ENCODE measurements at places on chromosomes 7 and 10.

DNA sequence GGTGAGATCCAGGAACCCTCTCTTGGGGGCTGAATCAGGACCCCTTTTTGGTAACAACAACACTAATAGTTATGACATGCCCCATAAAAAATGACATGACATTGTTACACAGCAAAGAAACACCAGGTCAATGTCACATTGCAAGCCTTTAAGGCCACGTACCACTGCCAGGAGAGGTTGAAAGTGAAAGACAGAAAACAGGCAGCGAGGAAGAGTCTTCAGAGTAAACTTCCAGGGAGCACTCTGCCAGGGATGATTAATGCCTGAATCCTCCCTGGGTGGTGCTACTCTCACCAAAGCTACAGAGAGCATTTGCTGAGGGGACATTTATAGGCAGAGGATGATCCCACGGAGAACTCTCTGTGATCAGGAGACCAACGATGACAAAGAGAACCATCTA, 551.6 kb downstream of the CALN1 start:
- DNase-seq: no peak

- no peak for DNase-seq
Observed at GRCh38 chr7:76009672-76010600, 15.5 kb upstream of the TMEM120A start.

GRCh38 chr10:74231375-74231774, 80.4 kb downstream of the ADK start:
- no peak for DNase-seq

GRCh38 chr7:70591643-70592042, 540.3 kb upstream of the GALNT17 start:
- no peak for DNase-seq

DNA sequence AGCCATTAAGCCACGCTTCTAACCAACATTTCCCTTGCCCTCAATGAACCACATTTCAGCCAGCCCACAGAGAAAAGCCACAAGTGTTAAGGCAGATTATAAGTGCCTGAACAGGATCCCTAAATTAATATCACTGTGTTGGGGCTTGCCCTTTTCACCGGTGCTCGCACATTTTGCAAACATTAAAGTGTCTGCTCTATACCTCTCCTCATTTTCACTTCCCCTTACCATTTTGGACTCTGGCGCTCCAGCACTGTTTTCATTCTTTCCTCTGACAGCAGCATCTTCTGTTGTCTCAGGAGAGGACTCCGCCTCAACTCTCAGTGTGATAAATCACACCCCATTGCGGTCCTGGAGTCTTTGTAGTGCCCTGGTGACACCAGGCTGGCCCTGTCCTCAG, 274.2 kb downstream of the BAMBI start:
- DNase-seq: no peak

GRCh38 chr10:14667280-14667679, 107.4 kb downstream of the FAM107B start:
- DNase-seq: no peak

DNA sequence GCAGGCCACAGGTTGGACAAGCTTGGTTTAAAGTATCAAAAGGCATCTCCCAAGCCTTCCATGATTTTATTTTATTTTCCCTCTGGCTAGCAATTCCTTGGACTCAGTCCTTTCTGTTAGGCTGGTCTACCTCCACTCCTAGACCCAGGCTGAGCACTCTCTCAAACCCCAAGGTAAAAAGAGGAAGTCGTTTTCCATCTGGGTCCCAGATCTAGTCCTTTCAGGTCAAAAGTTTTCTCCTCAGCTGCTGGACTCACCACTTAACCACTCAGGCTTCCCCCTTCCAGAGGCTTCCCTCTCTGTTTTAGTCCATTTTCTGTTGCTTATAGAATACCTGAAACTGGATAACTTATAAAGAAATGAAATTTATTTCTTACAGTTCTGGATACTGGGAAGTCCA, 252.3 kb upstream of the MKLN1 start:
- no peak for DNase-seq

- no peak for DNase-seq
Observed at GRCh38 chr7:50743016-50743415, 39.7 kb downstream of the GRB10 start.

DNA sequence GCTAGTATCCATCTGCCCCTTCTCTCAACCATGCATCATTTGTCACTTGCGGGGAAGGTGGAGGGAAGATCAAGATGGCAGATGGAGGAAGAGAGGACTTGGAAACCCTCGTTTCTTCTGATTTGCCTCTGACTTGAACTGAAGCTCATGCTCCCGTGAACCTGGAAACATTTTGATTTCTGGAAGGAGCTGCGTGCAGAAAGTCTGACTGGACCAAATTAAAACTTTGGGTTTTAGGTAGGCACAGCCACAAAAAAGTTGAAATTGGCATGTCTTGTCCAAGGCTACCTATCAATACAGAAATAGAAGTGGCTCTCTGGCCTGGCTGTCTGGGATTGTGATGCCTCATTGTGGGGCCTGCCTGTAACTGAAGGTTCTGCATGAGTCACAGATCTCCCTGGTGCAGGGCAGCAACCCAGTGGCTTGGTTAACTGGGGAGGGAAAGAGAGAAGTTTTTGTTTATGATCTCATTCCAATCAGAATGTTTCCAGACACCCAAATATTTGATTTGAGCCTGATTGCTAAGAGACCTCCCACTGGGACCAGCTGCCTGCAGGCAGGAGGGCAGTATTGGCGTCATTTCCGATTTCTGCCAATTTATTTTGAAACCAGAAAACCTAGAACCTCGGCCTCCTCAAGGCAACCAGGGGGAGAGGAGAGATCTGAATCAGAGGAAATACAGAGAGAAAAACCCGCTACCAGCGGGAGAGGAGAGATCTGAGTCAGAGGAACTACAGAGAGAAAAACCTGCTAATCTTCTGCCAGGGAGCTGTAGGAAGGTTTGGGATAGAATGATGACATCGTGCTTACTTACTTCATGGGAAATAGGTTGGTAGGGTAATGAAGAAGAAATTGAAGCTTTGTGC, 363.6 kb downstream of the ANKRD30A start:
- DNase-seq: no peak

DNA sequence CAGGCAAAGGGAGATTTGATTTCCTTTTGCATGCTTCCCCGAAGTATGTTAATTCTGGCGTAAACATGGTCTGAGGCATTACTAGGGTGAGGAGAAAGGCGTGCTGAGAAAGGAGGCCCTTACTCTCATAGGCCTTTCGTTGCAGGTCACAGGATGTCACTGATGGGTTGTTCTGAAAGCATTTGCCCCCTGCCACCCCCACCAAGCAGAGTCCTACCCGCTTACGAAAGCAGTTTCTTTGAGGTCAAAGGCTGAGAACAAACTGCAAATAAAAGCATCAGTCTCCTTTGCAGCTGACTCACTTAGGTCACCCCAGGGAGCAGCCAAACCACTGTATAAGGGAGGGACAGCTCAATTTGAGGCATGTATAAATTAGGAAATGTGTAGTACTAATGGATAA, 57.1 kb downstream of the BPGM start:
- no peak for DNase-seq

- DNase-seq: no peak
Observed at GRCh38 chr10:13834581-13835286, 248.0 kb downstream of the PRPF18 start.

DNA sequence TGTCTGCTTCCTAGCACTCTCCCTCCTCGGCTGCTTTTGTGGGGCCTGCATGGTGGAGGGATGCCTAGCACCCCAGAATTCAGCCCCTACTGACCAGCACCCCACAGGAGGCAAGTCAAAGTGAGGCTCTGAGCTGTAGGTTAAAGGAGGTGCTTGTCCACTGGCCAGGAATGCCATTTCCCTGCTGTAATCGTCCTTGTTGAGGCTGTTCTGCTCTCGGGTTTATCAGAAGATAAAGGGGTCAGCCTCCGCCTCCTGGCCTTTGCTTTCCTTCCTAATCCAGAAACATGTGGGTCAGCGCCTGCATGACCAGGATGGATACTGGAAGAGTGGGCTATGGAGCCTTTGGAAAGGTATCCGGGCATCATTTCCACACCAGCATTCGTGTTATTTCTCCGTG, 98.9 kb downstream of the MKI67 start:
- DNase-seq: no peak

DNA sequence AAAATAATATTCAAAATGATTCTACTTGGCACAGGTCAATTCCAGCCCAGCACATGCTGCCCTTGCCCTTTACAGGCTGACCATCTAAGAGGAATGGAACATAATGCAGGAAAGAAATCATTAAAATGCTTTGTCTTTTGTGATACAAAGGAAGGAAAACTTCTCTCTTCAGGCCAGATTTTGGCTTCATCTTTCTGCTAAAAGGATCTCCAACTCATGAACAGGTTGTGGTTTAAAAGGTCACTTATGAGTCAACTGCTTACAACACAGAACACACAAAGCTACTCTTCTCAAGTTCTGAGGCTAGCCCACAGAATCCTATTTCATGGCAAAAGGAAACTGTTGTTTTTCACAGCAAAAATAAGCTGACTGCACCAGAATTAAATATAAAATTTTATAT, 197.1 kb downstream of the DOCK4 start:
- DNase-seq: no peak

DNA sequence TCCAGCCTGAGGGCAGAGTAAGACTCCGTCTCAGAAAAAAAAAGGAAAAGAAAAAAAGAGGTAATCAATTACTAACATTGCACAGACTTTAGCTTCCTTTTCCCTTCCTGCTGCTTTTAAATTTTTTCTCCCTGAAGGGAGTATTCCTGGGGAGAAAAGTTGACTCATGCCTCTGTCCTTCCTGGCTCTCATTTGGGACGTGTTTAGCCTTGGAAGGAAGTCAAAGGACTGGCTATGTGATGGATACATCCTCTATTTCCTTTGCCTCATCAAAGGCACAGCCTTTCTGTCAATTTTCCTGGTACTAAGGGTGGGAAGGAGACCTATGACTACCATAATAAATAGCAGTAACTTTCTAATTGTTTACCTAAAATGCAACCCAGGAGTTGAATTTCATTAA, 77.6 kb downstream of the ITGA8 start:
- DNase-seq: no peak

DNA sequence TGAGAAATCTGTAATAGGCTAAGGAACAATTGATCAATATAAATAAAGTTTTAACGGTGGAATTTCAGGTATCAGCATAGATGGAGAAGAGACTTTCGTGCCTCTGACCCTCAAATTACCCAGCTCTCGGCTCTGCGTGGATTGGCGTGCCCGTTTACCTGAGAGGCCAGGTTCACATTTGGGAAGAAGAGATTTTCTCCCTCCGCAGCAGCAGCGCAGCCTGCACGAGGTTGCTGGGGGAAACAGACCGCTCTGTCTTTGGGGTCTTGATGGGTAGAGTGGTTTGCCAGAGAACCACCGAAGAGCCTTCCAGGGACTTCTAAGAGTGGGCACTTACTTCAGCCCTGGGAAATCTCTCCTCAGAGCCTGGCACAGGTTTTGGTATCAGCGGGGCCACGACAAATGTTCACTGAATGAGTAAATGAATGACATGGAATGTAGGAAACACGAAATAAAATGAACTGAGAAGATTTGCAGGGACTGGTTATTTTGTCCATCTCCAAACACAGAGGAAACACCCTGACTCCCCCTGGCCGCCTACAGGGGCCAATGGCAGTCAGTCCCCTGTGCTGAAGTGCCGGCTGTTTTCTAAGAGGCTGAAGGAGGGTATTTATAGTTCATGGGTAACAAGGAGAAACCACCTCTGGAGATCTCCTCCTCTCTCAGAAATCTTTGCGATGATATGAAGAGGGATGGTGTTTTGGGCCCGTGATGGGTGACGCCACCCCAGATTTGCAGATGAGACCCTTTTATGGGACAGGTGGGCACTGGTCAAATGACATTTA, 338.5 kb downstream of the ADARB2 start:
- DNase-seq: no peak

DNA sequence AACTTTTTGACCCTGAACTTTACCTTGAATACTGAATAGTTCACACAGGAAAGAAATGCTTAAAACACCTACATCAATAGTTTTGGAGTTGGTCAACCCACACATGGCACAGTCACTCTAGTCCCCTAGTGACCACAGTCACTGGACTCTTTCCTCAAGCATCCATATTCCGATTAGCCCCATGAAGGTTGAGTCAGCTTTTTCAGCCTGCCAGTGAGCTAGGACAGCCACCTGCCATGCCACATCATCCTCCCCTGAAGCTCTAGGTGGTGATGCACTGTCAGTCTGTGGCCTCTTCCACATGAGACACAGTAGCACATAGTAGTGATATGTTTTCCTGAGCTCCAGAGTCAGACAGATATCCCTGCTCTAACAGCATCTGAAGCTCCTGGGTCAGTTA, 537.2 kb downstream of the XPNPEP1 start:
- no peak for DNase-seq

GRCh38 chr7:54109501-54109900, 432.7 kb upstream of the VSTM2A start:
- no peak for DNase-seq

DNA sequence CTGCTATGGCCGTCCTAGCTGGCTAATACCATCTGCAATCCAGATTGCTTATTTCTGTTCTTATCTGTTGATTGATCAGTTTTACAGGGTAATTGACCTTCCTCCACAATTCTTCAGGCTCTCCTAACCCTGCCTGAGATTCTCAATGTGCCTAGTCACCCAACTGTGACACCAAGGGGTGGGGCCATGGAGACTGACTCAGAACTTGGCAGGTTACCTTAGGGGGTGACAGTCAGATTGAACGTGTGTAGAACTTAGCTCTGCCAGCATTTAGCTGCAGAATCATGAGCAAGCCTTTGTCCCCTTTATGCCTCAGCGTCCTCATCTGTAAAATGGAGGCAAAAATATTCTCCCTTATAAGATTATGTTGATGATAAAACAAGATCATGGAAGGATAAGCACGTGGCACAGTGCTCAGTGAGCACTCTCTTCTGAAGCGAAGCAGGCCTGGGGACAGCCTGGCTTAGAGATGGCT, 19.1 kb upstream of the LEP start:
- DNase-seq: no peak

- no peak for DNase-seq
Observed at GRCh38 chr7:28005075-28005846, 175.3 kb downstream of the JAZF1 start.

DNA sequence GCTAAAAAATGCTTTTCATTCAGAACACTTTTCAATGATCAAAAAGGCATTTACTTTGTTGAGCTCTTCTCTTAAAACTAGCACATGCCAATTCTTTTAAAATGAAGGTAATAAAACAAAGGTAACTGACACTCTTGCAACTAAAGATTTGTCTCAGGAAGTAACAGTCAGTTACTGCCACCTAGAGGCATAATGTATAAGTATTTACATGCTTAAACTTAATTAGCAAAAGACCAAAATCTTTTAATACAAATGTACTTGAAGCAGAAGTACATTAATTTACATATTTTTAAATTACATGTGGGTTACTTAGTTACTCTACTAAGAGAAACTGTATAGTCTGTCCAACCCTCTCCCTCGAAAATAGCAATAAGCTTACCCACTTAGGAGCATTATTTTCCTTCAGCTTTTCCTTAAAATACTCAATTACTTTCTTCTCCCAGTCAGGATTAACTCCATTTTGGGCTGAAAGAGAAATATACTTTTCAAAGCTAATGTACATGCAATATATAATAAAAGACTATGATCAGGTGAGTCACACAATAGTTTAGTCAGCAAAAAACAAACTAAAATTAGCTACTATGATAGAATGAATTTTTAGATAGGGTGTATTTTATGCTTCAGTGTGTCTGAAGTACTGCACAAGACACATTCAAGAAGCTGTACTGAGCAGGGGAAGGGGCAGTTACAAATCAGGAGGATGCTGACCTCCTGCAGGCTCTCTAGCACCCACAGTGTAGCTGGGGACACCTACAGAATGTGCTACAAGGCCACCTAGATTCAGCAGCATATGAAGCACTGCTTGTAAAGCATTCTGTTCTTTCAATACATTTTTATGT, 13.0 kb downstream of the MCMBP start:
- DNase-seq: peak; percentile 70

- DNase-seq: no peak
Observed at GRCh38 chr10:19719284-19719683, 96.9 kb upstream of the PLXDC2 start.

GRCh38 chr7:133633055-133633454, 380.2 kb downstream of the EXOC4 start:
- DNase-seq: no peak

Measured in CD4-positive, alpha-beta T cell treated with Interleukin-17A for 1 hour (primary cell).